ENCODE measurements at places on chromosomes 5 and 9. TPM values are rescaled to one million over a fixed set of nuclear protein-coding genes. Genes with fewer than 3 reads are reported as not detected.

DNA sequence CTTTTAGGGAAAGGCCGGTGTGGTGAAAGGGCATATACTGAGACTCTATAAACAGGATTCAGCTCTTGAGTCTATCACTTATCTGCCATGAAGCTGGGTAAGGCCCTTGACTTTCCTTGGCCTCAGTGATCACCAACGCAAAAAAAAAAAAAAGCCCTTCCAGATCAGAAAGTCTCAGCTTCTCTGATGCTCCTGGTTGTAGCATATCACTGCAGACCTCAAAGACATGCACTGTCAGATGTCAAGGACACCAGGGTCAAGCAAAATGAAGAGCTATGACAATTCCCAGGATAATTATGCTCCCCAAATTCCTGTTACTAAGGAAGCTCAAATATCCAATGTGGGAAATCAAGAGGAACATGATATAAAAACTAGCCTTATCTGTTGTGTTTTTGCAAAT lies 68.3 kb upstream of the IFNE start:
- H3K27ac ChIP-seq, result no peak overlapping the region
- H3K4me3 ChIP-seq, result no peak overlapping the region
- no peak for DNase-seq
- no peaks in the 10 kb centered on the region for H3K36me3 ChIP-seq
- H3K4me1 ChIP-seq, result no peaks in the 10 kb centered on the region
- H3K27me3 ChIP-seq, result no peaks in the 10 kb centered on the region

- no peak overlapping the region for H3K27ac ChIP-seq
- H3K36me3 ChIP-seq, result no peaks in the 10 kb centered on the region
- no peak overlapping the region for H3K4me3 ChIP-seq
Observed at GRCh38 chr5:96318569-96319110, 114.4 kb downstream of the PCSK1 start.

GRCh38 chr5:35436400-35437057 lies 181.1 kb upstream of the SPEF2 start:
- DNase-seq, result peak; percentile 11
- no peak overlapping the region for H3K27ac ChIP-seq
- H3K27me3 ChIP-seq, result no peaks in the 10 kb centered on the region

- H3K36me3 ChIP-seq, result no peaks in the 10 kb centered on the region
- DNase-seq, result no peak
- H3K27me3 ChIP-seq, result no peaks in the 10 kb centered on the region
- H3K27ac ChIP-seq, result no peak overlapping the region
Observed at GRCh38 chr9:35510754-35511428, 21.0 kb downstream of the RUSC2 start.

DNA sequence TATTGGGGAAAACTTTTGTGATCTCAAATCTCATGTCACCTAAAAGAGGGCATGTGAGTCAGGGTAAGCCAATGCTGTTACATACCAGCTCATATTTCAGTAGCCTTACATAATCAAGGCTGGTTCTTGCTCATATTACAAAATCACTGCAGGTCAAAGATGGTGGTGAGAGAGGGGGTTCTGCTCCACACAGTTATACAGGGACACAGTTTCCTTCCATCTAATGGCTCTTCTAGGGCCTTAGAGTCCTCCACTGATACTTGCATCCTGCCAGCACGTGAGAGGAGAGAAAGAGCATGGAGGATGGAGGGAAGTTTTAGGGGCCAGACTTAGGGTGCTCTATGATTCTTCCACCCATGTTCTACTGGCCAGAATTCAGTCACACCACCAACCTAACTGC lies 130.0 kb downstream of the LIFR start:
- no peak overlapping the region for H3K4me3 ChIP-seq
- no peak for DNase-seq
- H3K36me3 ChIP-seq, result no peaks in the 10 kb centered on the region
- no peaks in the 10 kb centered on the region for H3K4me1 ChIP-seq

PDGFRB gene
- total RNA-seq, result 0.51 TPM

C9orf153 gene
- total RNA-seq, result not detected

CD72 gene
- 0.55 TPM for total RNA-seq

PCDHGB4 gene
- not detected for total RNA-seq
